Caco-2 (cell line): ENCODE measurements at places on chromosomes 1 and 21. TPM values are rescaled to one million over a fixed set of nuclear protein-coding genes. Genes with fewer than 3 reads are reported as not detected.

GRCh38 chr21:16708101-16708835, 804.6 kb upstream of the CXADR start:
- peaks cover 10% of the 10 kb centered on the region for H3K4me1 ChIP-seq
- no peak for DNase-seq
- no peak overlapping the region for H3K4me3 ChIP-seq
- H3K36me3 ChIP-seq: no peaks in the 10 kb centered on the region

Gene UQCRH
- total RNA-seq: 277 and 320 TPM in 2 replicates

Gene TDRD10
- total RNA-seq: not detected in 2 replicates

DNA sequence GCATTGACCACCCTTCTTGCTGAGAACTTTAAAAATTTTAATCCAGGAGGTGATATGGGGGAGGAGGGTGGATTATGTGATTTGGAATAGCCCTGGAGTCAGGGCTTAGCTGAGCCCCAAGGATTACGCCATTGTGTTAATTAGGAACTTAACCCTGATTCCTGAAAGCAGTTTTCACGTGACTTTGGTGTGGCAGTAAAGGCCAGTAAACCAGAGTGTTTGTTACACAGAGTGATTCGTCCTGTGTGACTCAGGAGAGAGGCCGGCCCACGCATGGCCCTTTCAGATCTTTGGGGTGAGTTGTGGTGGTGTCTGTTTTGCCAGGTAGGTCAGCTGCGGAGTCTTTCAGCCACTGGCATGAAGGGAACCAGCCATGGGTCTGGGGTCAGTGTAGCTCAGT, 107.6 kb downstream of the NOS1AP start:
- no peaks in the 10 kb centered on the region for H3K27me3 ChIP-seq
- no peaks in the 10 kb centered on the region for H3K4me1 ChIP-seq
- H3K27ac ChIP-seq: no peak overlapping the region
- H3K4me3 ChIP-seq: no peak overlapping the region

- no peak for DNase-seq
- no peaks in the 10 kb centered on the region for H3K4me1 ChIP-seq
- no peak overlapping the region for H3K4me3 ChIP-seq
- no peak overlapping the region for H3K27ac ChIP-seq
- no peaks in the 10 kb centered on the region for H3K36me3 ChIP-seq
Measured at GRCh38 chr1:175735144-175735543, 8.3 kb downstream of the TNR start.

GRCh38 chr1:153573351-153573750, 7.7 kb upstream of the S100A2 start:
- DNase-seq: no peak
- H3K27ac ChIP-seq: peak overlapping the region; percentile 29
- peaks cover 58% of the 10 kb centered on the region for H3K4me1 ChIP-seq
- no peaks in the 10 kb centered on the region for H3K36me3 ChIP-seq
- H3K4me3 ChIP-seq: no peak overlapping the region
- H3K27me3 ChIP-seq: no peaks in the 10 kb centered on the region

- H3K4me1 ChIP-seq: peaks cover 14% of the 10 kb centered on the region
- H3K36me3 ChIP-seq: no peaks in the 10 kb centered on the region
- peak overlapping the region; percentile 46 for H3K27ac ChIP-seq
Measured at GRCh38 chr1:229253151-229253974, 17.5 kb upstream of the RAB4A start.

DNA sequence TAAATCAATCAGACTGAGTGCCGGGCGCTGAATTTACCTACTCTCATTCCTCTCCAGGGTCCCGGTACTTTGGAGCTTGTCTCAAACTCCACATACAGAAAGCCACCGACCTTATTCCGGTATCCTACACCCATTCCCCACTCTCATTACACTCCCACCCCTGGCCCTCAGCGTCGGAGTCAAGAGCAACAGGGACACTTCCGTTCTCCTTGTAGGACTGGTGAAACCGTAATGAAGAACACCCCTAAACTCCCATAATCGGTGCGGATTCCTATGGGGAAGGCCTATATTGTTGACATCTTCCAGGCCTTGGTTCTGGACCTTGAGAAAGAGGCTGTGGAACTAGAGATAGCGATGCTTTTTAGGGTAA, 798 bp downstream of the ZBED6 start:
- peak; percentile 46 for DNase-seq
- peak overlapping the region; percentile 97 for H3K27ac ChIP-seq
- H3K27me3 ChIP-seq: no peaks in the 10 kb centered on the region
- peaks cover 4% of the 10 kb centered on the region for H3K36me3 ChIP-seq
- H3K4me1 ChIP-seq: peaks cover 12% of the 10 kb centered on the region
- peak overlapping the region; percentile 52 for H3K4me3 ChIP-seq

Gene TRPM2
- total RNA-seq: 0.07 and 0.20 TPM in 2 replicates

DNA sequence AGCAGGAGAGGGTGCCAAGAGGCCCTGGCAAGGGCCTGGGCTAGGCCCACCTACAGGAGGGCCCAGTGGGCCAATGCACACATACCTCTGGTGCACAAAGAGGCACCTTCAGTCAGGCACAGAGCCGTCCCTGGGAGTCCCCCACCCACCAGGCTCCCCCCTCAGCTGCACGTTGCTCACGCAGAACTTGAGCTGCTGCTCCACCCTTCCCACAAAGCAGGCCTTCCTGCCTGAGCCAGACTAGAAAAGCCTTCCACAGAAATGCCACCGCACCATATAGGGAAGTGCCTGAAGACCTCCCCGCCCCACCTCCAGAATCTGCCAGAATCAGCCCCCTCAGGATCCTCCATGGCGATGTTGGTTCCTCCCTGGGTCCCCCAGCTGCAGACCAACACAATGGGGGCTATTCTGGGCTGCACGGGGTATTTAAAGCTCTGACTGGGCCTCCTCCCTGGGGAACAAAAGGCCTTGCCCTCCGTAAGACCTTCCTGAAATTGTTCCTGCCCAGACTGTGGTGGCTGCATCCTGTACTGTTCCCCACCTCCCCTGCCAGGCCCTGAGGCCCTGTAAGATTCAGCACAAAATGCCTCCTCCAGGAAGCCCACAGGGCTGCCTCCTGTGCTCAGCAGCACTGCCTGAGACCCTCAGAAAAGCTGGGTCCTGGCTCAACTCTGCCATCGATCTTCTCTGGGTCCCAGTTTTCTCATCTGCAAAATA, 27.2 kb downstream of the HSPG2 start:
- H3K4me1 ChIP-seq: peaks cover 62% of the 10 kb centered on the region
- H3K27ac ChIP-seq: peak overlapping the region; percentile 83
- DNase-seq: no peak
- no peak overlapping the region for H3K4me3 ChIP-seq
- H3K36me3 ChIP-seq: peaks cover 1% of the 10 kb centered on the region; the same call in 1 of the 2 replicates

GRCh38 chr1:47211796-47212269, 20.2 kb downstream of the TAL1 start:
- no peak for DNase-seq
- H3K4me1 ChIP-seq: peaks cover 16% of the 10 kb centered on the region
- no peaks in the 10 kb centered on the region for H3K27me3 ChIP-seq

Gene TGFBR3
- 12.2 and 15.2 TPM in 2 replicates for total RNA-seq

- no peak for DNase-seq
- peaks cover 10% of the 10 kb centered on the region; the same call in 1 of the 2 replicates for H3K4me1 ChIP-seq
- H3K27ac ChIP-seq: no peak overlapping the region
- H3K36me3 ChIP-seq: no peaks in the 10 kb centered on the region
- no peaks in the 10 kb centered on the region for H3K27me3 ChIP-seq
Measured at GRCh38 chr1:219514728-219515127, 98.2 kb downstream of the ZC3H11B start.

- no peak overlapping the region for H3K27ac ChIP-seq
- no peaks in the 10 kb centered on the region for H3K4me1 ChIP-seq
- DNase-seq: no peak
- no peaks in the 10 kb centered on the region; the same call in none of the 2 replicates for H3K36me3 ChIP-seq
- no peak overlapping the region for H3K4me3 ChIP-seq
- no peaks in the 10 kb centered on the region for H3K27me3 ChIP-seq
Measured at GRCh38 chr1:226360106-226360746, 47.7 kb downstream of the PARP1 start.

- DNase-seq: no peak
- no peak overlapping the region for H3K27ac ChIP-seq
- no peaks in the 10 kb centered on the region; the same call in 1 of the 2 replicates for H3K4me1 ChIP-seq
- H3K27me3 ChIP-seq: peaks cover 3% of the 10 kb centered on the region
- no peaks in the 10 kb centered on the region for H3K36me3 ChIP-seq
Measured at GRCh38 chr1:165235777-165236291, 120.7 kb downstream of the LMX1A start.

Gene CELA2B
- total RNA-seq: not detected in 2 replicates

GRCh38 chr1:40210511-40211204, 37.1 kb upstream of the TMCO2 start:
- H3K4me3 ChIP-seq: no peak overlapping the region
- H3K36me3 ChIP-seq: no peaks in the 10 kb centered on the region
- H3K27me3 ChIP-seq: no peaks in the 10 kb centered on the region
- H3K27ac ChIP-seq: no peak overlapping the region
- H3K4me1 ChIP-seq: no peaks in the 10 kb centered on the region

Gene IL19
- total RNA-seq: not detected in 2 replicates

Gene LYPD8
- not detected in 2 replicates for total RNA-seq

- H3K27me3 ChIP-seq: no peaks in the 10 kb centered on the region
- H3K4me3 ChIP-seq: no peak overlapping the region; the same call in 1 of the 2 replicates
- H3K4me1 ChIP-seq: peaks cover 55% of the 10 kb centered on the region
- DNase-seq: peak; percentile 42
Measured at GRCh38 chr1:88175631-88176226, 508.3 kb upstream of the PKN2 start.

DNA sequence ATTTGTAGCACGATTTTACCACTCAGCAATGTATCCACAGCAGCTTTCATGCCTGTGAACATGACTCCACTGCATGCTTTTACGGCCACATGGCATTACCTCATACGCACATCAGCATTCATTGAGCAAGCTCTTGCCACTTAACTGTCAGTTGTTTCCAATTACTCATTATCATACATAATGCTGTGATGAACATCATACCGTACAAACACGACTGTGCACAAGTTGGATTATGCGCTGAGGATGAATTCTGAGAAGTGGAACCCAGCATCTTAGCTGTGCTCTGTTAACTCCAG, 9.6 kb downstream of the UMODL1 start:
- no peaks in the 10 kb centered on the region for H3K27me3 ChIP-seq
- peaks cover 28% of the 10 kb centered on the region for H3K4me1 ChIP-seq
- no peaks in the 10 kb centered on the region for H3K36me3 ChIP-seq
- H3K4me3 ChIP-seq: no peak overlapping the region

DNA sequence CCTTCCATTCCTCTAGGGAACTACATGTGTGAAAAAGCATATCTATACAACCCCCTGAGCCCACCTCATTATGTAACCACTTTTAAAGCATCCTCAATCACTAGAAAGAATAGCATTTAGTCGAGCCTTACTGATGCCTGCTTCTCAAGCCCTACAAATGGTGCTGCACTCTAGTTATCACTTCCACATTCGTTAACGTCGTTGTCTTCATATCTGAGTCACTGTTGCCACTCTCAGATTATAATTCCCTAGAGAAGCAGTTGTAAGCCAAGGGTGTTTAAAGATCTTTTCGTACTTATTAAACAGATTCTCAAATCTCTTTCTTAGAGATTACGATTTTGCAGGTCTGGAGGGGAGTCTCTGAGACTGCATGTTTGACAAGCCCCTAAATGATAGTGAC, 16.5 kb downstream of the ATP1B1 start:
- peaks cover 46% of the 10 kb centered on the region for H3K4me1 ChIP-seq
- no peaks in the 10 kb centered on the region for H3K27me3 ChIP-seq
- H3K36me3 ChIP-seq: peaks cover 13% of the 10 kb centered on the region
- H3K4me3 ChIP-seq: no peak overlapping the region

Gene TAL1
- 12.2 and 15.2 TPM in 2 replicates for total RNA-seq

- H3K27me3 ChIP-seq: no peaks in the 10 kb centered on the region
- peak overlapping the region; percentile 46 for H3K4me3 ChIP-seq
- peak overlapping the region; percentile 95 for H3K27ac ChIP-seq
- peaks cover 41% of the 10 kb centered on the region for H3K4me1 ChIP-seq
- no peaks in the 10 kb centered on the region; the same call in none of the 2 replicates for H3K36me3 ChIP-seq
- DNase-seq: no peak
Measured at GRCh38 chr1:150562446-150563339, 13.5 kb downstream of the ADAMTSL4 start.

Gene LORICRIN
- not detected in 2 replicates for total RNA-seq

GRCh38 chr1:24490101-24490781, 12.4 kb upstream of the RCAN3 start:
- H3K27ac ChIP-seq: no peak overlapping the region
- DNase-seq: no peak
- H3K4me3 ChIP-seq: no peak overlapping the region
- no peaks in the 10 kb centered on the region for H3K27me3 ChIP-seq

DNA sequence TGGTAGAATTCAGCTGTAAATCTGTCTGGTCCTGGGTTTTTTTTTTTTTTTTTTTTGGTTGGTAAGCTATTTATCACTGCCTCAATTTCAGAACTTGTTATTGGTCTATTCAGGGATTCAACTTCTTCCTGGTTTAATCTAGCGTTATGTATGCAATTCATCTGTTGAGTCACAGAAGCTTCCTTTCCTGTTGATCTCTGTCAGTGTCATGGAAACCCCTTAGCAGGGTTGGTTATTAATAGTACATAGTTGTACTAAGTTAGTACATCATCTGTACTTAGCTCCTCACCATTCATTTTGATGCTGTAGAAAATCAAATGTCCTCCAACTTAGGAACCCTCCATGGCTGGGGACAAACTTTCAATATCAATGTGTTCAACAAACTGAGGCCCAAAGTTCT, 51.0 kb upstream of the BARHL2 start:
- DNase-seq: no peak
- H3K27ac ChIP-seq: no peak overlapping the region
- H3K27me3 ChIP-seq: no peaks in the 10 kb centered on the region
- no peak overlapping the region for H3K4me3 ChIP-seq

DNA sequence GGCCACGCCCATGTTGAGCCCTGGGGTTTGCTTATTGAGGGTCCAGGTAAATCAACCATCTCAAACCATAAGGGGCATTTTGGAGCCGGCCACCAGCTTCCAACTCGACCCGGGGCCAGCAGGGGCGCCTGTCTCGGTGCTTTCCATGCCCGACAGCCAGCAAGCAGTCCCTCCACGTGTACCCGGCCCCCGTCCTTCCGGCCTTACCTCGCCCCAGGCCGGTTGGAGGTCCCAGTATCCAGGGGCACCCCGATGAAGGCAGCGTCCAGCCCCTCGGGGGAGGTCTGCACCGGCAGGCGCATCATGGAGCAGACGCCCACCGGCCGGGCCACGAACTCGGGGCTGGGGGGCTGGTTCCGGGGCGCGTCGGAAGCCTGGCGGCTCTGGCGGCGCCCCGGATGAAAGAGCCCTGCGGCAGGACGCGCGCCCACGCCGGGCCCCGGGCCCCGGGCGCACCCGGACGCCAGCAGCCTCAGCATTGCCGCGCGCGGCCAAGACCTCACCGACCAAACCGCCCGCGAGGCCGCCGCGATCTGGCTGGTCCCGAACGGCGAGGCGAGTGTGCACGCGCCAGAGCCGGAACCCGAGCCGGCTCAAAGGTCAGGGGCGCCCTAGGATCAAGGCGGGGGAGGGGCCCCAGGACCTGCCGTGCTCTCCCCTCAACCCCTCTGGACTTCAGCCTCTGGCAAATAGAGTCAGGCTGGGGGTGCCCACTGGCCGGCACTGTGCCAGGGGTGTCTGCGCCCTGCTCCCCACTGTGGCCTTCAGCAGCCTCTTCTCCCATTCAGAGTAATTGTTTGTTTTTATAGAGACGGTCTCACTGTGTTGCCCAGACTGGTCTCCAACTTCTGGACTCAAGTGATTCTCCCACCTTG, at the start of gene AGMAT:
TSS of gene AGMAT (minus strand) at position 563 of the 875 bp plus-strand sequence. CDS start at position 479, 84 bp downstream.
- no peaks in the 10 kb centered on the region for H3K27me3 ChIP-seq
- H3K36me3 ChIP-seq: no peaks in the 10 kb centered on the region
- peaks cover 6% of the 10 kb centered on the region; the same call in 1 of the 2 replicates for H3K4me1 ChIP-seq
- peak within 1 kb of the TSS; percentile 61 for H3K27ac ChIP-seq

Gene SPRR2G
- total RNA-seq: not detected in 2 replicates

Gene BRDT
- total RNA-seq: not detected in 2 replicates
